Fibroblast of the conjunctiva (primary cell): ENCODE measurements at places on chromosomes 6 and 20.

DNA sequence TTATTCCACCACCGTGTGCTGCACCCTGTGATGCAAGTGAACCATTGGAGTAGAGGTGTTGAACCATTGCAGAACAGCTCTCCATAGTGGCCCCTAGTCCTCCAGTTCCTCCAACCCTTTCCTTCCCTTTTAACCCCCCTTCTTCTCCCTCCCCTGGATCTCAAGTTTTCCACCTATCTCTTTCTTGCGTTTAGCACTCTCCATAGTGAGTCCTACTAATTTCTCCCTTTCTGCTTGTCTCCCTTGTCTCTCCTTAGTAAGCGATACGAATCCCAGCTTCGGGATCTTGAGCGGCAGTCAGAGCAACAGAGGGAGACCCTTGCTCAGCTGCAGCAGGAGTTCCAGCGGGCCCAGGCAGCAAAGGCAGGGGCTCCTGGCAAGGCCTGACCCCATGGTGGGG lies 1.1 kb downstream of the PFDN6 start:
- no peak for DNase-seq

DNA sequence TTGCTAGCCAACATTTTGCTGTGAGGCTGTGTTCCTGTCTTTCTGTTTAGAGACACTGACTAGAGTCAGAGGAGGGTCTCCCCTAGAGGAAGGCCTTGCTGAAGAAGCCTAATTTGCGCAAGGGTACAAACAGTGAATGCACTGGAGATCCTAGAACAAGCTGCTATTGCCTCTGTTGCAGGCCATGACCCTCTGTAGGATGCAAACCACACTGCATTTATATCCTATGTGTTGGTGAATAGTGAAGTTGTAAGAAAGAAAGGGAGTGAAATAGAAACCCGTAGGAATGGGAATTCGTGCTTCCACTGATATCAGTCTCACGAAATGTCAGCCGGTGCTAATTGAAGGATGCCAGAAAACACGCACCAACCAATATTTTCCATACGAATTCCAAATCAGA lies 88.2 kb downstream of the GJA1 start:
- DNase-seq: no peak

DNA sequence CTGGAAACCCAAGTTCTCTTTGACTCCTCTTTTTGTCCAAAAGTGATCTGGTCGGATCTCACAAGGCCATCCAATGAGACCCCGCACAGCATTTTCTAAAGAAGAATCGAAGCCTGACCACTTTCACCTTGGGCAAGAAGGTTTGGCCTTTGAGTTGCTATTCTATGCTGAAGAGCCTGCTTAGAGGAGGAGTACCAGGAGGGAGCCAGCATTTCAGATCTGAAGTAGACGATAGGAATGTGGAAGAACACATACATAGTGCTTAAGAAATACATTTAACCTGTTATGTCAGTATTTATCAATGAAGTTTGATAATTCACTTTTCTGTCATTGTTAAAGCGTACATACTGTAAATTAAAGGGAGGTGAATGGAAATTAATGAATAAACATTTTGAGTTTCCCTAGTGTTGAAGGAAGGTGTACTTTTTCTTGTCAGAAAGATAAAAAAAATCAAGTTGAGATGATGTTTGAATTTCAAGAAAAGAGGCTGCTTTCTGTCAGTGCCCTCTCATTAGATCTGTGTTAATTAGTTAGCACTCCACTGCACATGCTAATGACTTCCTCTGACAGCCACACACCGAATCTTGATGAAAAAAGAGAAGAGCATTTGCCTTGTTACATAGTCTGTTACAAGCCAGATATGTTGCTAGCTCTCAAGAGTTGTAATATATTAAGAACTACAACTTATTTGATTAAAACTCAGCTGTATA lies 10.9 kb upstream of the TDRD6 start:
- DNase-seq: no peak

GRCh38 chr6:6058054-6058444 lies 51.3 kb upstream of the NRN1 start:
- DNase-seq: no peak

DNA sequence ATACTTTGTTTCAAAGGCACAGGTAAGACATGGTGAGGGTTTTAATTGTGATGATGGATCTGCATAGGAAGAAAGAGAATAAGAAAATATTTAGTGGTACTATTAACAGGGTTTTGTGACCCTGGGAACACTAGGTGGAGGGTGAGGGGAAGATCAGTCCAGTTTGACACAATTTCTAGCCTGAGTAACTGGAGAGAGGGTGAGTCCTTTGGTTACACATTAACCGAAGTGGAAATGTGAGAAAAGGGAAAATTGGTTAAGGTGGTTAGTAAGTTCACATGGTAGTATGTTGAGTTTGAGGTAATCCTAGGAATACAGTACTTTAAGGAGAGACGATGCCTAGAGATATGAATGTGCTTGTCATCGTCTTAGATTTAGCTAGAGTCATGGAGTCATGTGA lies 54.8 kb upstream of the POU3F2 start:
- no peak for DNase-seq

DNA sequence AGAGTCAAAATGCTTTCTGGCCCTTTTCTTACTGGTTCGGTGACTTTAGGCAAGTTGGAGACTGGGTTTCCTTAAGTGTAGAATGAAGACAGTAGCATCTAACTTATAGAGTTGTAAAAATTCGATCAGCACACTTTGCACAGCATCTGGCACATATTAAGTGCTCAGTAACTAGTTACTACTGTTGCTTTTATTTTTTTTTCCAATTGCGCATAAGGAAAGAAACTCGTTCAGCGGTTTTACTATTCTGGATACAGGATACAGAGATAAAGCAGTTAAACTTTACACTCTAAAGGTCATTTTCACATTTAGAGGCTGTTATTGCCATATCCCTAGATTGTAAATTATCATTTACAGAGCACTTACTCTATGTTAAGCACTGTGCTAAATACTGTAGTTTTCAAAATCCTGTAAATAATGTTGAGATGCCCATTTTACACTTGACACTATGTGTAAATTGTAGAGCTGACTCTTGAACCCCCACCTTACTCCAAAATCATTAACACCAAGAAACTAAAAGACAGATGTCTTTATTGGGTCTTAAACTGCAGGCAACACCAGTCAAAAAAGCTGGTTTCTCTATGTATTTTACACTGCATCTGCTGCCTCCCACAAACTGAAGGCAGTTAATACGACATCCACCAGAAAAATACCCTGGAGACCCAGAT lies 886 bp downstream of the ROMO1 start:
- no peak for DNase-seq

- no peak for DNase-seq
Observed at GRCh38 chr6:51139950-51140385, 321.3 kb downstream of the TFAP2B start.

DNA sequence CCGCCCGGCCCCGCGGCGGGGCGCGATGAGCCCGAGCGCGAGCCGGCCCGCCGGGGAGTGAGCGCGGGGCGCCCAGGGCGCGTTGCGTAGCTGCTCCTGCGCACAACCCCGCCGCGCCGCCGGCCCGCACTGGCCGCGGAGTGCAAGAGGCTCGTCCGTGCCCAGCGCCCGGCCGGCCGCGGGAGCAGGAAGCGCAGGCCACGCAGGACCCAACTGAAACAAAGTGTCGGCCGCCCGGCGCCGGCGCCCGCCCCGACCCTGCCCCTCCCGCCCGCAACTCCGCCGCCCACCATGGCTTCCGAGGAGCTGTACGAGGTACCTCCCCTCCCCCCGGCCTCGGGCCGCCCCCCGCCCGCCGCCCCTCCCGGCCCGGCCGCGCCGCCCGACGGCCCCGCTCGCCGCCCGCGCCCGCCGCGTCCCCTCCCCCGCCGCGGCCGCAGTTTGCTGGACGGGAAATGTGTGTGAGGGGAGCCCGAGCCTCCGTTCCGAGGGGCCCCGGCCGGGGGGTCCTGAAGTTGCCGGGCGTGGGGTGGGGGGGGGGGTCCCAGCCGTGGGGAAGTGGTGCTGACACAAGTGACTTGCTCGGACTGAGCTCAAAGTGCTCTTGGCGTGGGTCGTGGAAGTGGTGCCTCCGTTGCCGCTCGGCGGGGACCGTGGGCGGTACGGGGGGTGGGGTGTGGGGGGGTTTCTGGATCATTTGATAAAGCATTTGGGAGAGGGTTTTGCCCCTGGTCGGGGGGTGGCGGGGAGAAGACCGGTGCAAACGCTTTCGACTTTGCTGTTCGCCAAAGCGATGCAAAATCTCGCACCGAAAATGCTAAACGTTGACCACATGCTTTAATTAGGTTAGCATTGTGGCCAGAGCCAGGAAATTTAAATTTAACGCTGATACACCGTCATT lies 539 bp downstream of the CDYL start:
- no peak for DNase-seq

- no peak for DNase-seq
Observed at GRCh38 chr6:23910420-23910819, 215.6 kb upstream of the NRSN1 start.

DNA sequence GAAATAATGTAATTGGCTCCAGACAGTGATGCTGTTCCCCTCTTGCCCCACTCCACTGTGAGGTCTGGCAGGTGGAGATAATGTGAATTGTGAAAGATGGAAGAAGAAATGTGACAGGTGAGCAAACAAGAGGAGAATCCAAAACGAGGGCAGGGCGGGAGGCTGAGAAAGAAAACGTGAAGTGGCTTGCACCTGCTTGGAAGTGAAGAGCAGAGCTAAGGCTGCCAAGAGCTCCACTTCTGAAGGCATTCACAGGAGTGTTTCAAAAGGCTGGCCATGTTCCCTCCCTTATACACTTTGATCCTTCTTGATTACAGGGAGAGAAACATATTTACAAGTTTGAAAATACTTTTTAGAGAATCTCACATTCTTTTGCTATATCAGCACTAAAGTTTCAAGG lies 359.4 kb downstream of the EPHA7 start:
- no peak for DNase-seq

- no peak for DNase-seq
Observed at GRCh38 chr6:168120390-168121302, 41.6 kb upstream of the FRMD1 start.

GRCh38 chr6:136784910-136785746 lies 7.1 kb downstream of the MAP3K5 start:
- no peak for DNase-seq

- DNase-seq: no peak
Observed at GRCh38 chr6:35662999-35663398, 25.7 kb downstream of the FKBP5 start.

DNA sequence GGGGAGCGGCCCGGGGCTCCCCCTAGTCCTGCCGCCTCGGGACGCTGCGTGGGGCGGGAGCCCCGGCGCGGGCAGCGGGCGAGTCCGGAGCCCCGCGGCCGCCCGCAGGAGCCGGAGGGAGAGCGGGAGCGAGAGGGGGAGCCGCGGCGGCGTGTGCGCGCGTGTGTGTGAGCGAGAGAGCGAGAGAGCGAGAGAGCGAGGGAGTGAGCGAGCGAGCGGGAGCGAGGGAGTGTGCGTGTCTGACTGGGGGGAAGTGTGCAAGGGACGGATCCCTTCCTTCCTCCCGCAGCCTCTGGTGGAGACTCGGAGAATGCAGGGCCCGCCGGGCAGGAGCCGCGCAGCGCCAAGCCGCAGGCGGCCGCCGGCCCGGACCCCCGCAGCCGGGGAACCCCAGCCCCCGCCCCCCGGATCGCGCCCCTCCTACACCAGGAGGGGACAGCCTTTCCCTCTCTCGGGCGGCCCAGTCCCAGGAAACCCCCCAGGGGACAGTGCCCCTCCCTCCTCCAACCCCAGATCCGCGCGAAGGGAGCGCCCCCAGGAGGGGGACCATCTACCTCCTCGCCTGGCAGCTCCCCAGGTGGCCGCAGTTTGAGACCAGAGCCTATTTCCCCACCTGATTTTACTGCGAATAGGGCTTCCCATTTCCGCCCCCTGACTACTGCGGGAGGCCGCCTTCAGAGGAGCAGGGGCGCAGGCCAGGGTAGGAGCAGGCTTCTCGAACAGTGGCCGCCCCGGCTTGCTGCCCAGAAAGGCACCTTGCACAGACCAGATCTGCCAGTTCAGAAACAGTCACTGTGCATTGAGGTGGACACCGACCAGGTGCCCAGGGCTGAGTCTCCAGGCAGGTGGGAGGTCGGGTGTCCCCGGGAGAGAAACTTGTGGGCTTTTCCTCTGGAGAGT lies at the start of gene CDH22:
TSS of gene CDH22 (minus strand) at position 241 of the 900 bp plus-strand sequence. CDS start 57,204 bp downstream, outside the sequence.
- no peak for DNase-seq

DNA sequence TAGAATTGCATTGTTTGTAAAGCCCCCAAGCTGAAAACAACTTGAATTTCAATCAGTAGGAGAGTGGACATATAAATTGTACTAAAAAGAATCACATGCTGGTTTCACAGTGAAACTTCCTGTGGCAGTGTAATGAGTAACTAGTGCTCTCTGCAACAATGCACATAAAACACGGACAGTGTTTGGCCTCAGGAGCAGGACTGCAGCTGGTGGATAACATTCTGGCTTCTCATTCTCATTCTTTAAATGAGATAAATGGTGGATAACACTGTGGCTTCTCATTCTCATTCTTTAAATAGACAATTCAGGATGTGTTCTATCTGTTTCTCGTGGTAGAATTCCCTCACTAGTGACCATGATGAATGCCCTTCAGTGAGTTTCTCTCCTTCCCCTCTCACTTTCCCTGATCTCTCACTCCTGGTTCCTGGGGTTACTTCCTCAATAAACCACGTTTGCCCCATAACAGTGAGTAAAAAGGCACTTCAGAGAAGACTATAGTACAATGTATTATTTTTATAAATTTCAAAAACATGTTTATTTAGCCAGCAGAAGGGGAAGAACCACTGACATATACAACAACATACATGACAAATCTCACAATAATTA lies 59.9 kb downstream of the SLC22A2 start:
- no peak for DNase-seq

- DNase-seq: no peak
Observed at GRCh38 chr6:14518515-14519217, 401.1 kb downstream of the CD83 start.

GRCh38 chr20:44745598-44746366 lies at the start of gene KCNK15:
Gene KCNK15, plus strand, starts transcription at chr20:44745865. Its CDS starts 46 bp downstream, at chr20:44745911.
- no peak for DNase-seq

DNA sequence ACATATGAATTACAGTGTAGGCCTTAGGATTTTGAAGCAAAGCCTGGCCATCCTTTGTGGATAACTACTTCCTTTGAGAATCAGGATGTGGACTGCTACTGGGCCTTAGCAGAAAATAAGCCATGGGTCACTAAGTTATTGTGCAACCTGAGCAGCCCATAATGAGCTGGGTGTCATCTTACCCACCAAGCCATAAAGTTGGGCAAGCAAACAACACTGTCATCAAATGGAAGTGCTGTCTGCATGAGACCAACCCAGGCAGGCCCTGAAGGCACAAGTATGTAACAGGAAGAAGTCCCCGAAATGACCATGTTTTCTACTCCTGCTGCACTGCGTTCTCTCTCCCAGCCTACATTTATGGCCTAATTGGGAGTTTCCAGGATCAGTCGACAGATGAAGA lies 205.6 kb upstream of the GGTLC1 start:
- no peak for DNase-seq

DNA sequence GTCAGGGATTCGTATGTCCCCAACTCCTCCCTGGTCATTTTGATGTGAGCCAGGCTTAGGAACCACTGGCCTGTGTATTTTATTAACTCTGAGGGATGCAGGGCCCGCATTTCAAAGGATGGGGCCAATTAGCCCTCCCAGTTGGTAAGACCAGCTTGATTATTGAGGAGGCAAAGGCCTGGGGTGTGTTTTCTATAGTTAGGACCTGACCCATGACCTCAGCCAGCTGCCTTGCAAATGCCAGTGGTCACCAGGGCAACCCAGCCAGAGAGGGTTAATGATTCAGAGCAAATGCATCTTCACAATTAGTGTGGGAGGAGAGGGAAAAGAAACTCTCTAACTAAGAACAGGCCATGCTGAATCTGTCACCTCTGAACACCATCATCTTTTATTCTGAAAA lies 835.4 kb downstream of the MAFB start:
- peak; percentile 50 for DNase-seq

GRCh38 chr20:36794116-36794474 lies 20.5 kb upstream of the DSN1 start:
- no peak for DNase-seq
